T-helper 2 cell treated with Interferon-gamma antibody and Interleukin-4, amounts not matched to agents 100 ng/mL and 5 ng/mL, for 36 hours (primary cell): ENCODE measurements at places on chromosomes 5 and 9. TPM values are rescaled to one million over a fixed set of nuclear protein-coding genes. Genes with fewer than 3 reads are reported as not detected.

MLANA gene
- total RNA-seq: not detected in 2 replicates

KIF20A gene
- 40.2 and 42.9 TPM in 2 replicates for total RNA-seq

LVRN gene
- total RNA-seq: 0.05 TPM in 1 of 2 replicates, not detected in the other

FBXL7 gene
- total RNA-seq: not detected in 2 replicates

FRMPD1 gene
- total RNA-seq: not detected in 2 replicates

CKMT2 gene
- not detected in 2 replicates for total RNA-seq

LSM11 gene
- 6.1 and 7.0 TPM in 2 replicates for total RNA-seq

SLC6A19 gene
- not detected in 2 replicates for total RNA-seq

UGCG gene
- total RNA-seq: 15.0 and 17.0 TPM in 2 replicates

GPR151 gene
- total RNA-seq: not detected in 2 replicates

INVS gene
- 15.5 and 17.5 TPM in 2 replicates for total RNA-seq

BARX1 gene
- total RNA-seq: 0.20 TPM in 1 of 2 replicates, not detected in the other

ACTBL2 gene
- total RNA-seq: not detected in 2 replicates

FOXD4L6 gene
- not detected in 2 replicates for total RNA-seq

INSL4 gene
- total RNA-seq: not detected in 2 replicates

OR13J1 gene
- total RNA-seq: not detected in 2 replicates

ZCCHC9 gene
- total RNA-seq: 33.9 and 34.1 TPM in 2 replicates

PRR16 gene
- total RNA-seq: not detected in 2 replicates

FGF10 gene
- total RNA-seq: not detected in 2 replicates

C5orf52 gene
- total RNA-seq: not detected in 2 replicates

COL15A1 gene
- total RNA-seq: 0.20 and 0.23 TPM in 2 replicates

DAB2IP gene
- total RNA-seq: not detected in 2 replicates

SOX30 gene
- total RNA-seq: 0.11 and 0.16 TPM in 2 replicates

FAM81B gene
- total RNA-seq: not detected in 2 replicates

NPR3 gene
- not detected in 2 replicates for total RNA-seq

ARHGEF37 gene
- total RNA-seq: 0.68 and 0.80 TPM in 2 replicates

GABBR2 gene
- total RNA-seq: not detected in 2 replicates

CER1 gene
- not detected in 2 replicates for total RNA-seq

PPP3R2 gene
- total RNA-seq: not detected in 2 replicates

UQCRQ gene
- 330 and 336 TPM in 2 replicates for total RNA-seq

CDC20B gene
- total RNA-seq: 0.14 and 0.32 TPM in 2 replicates

NUTM2F gene
- total RNA-seq: not detected in 2 replicates

C5orf58 gene
- not detected in 2 replicates for total RNA-seq

CDKN2B gene
- 3.5 and 4.0 TPM in 2 replicates for total RNA-seq

PRLR gene
- not detected in 2 replicates for total RNA-seq

GPR150 gene
- 0.30 and 0.48 TPM in 2 replicates for total RNA-seq

OR2S2 gene
- not detected in 2 replicates for total RNA-seq

ELAVL2 gene
- not detected in 2 replicates for total RNA-seq

FOXD1 gene
- total RNA-seq: 0.07 and 0.11 TPM in 2 replicates

WHRN gene
- 0.39 and 0.52 TPM in 2 replicates for total RNA-seq

SLCO6A1 gene
- not detected in 2 replicates for total RNA-seq

DIPK1B gene
- 1.1 and 1.3 TPM in 2 replicates for total RNA-seq

PCDHB6 gene
- not detected in 2 replicates for total RNA-seq
